ENCODE measurements at places on chromosomes 4 and X. TPM values are rescaled to one million over a fixed set of nuclear protein-coding genes. Genes with fewer than 3 reads are reported as not detected.

EDNRA gene
- 3.3 TPM for total RNA-seq

CYTL1 gene
- 9.8 TPM for total RNA-seq

MAGEA9 gene
- not detected for total RNA-seq

FRG2 gene
- not detected for total RNA-seq

PPP1R2C gene
- total RNA-seq, result not detected

TEC gene
- 2.3 TPM for total RNA-seq

PABPC1L2A gene
- total RNA-seq, result 0.73 TPM

TASL gene
- total RNA-seq, result not detected

ZNF518B gene
- total RNA-seq, result 9.0 TPM

TRPC5OS gene
- total RNA-seq, result not detected

BMPR1B gene
- total RNA-seq, result 1.1 TPM

GASK1B gene
- total RNA-seq, result not detected

EXOC1L gene
- not detected for total RNA-seq

NSDHL gene
- total RNA-seq, result 31.5 TPM

PLP1 gene
- total RNA-seq, result 49.2 TPM

AWAT2 gene
- not detected for total RNA-seq

NR0B1 gene
- 0.15 TPM for total RNA-seq

MAGEA1 gene
- total RNA-seq, result not detected

NWD2 gene
- total RNA-seq, result not detected

IQCM gene
- total RNA-seq, result not detected

DMRTC1 gene
- total RNA-seq, result not detected

RGN gene
- total RNA-seq, result 4.0 TPM

SMIM31 gene
- total RNA-seq, result not detected

GAGE12C gene
- not detected for total RNA-seq

NPY1R gene
- 7.2 TPM for total RNA-seq

PNMA6F gene
- 0.15 TPM for total RNA-seq

LONRF3 gene
- total RNA-seq, result 0.11 TPM

ANXA10 gene
- not detected for total RNA-seq

ADAM29 gene
- total RNA-seq, result not detected

ANTXR2 gene
- 7.5 TPM for total RNA-seq

SAGE1 gene
- not detected for total RNA-seq

SH3BGRL gene
- total RNA-seq, result 48.0 TPM

EBP gene
- 143 TPM for total RNA-seq

Measured in H1 (cell line).